Muscle of leg (tissue), 16 donors: ENCODE measurements at places on chromosomes 3 and 15. TPM values are rescaled to one million over a fixed set of nuclear protein-coding genes. Genes with fewer than 3 reads are reported as not detected.

The PLAAT1 gene
- total RNA-seq: 24.3 TPM

The SLC28A2 gene
- not detected for total RNA-seq

DNA sequence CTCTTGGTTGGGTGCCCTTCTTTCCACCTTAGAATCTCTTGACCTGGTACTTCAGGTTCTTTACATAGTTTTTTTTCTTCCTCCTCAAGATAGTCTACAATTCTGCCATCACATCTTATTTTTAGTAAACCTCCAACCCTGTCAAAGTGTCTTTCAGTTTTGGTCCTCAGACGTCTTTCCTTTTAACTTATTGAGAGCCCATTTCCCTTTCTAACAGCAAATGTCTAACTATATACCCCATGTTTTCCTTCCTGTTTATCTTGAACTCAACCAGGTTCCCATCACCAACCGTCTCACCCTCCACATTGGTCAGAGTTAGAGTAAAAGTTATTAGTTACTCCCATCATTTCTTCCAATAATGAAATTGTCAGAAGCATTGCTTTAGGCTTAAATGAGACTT, 10.4 kb downstream of the KBTBD12 start:
- no peak for DNase-seq

GRCh38 chr15:37698679-37699078, 235.8 kb upstream of the TMCO5A start:
- no peak for DNase-seq

GRCh38 chr3:140552898-140553297, 125.0 kb upstream of the TRIM42 start:
- DNase-seq: no peak

The SUSD5 gene
- 1.6 TPM for total RNA-seq
